ENCODE measurements at places on chromosomes 11 and 22.

- peak; percentile 79 for DNase-seq
Measured at GRCh38 chr11:355581-356458, 13.5 kb upstream of the B4GALNT4 start.

DNA sequence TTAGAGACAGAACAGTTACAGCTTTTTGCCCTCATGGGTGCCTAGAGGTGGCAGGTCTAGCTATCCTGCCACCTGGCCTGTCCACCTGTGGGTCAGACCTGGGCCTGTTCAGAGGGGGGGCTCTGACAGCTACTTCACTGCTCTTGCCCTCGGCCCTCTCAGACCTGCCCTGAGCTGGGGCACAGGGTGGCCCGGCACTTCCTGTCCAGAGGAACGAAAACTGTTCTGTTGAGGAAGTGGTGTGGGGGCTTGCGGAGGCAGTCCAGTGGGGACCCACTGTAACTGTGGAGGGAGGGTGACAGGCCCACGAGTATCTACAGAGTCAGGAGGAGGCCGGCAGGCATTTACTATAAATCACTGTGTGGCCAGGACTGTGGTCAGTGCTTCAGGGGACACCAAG is 16.2 kb downstream of the TESMIN start:
- DNase-seq: no peak

DNA sequence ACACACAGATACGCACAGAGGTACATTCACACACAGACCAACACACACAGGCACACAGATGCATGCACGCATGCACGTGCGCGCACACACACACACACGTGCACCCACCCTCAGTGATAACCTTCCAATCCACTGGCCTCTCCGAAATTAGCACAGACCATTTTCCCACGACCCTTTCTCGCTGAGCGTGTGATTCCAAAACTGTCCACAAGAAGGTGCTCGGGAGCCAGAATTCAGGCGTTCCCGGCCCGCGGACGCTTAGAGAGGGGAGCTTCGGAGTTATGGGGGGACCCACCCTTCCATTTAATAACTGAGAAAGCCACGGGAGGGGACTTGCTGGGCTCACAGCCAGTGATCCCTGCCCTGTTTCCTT is 33.8 kb upstream of the SLC35C1 start:
- peak; percentile 74 for DNase-seq

DNA sequence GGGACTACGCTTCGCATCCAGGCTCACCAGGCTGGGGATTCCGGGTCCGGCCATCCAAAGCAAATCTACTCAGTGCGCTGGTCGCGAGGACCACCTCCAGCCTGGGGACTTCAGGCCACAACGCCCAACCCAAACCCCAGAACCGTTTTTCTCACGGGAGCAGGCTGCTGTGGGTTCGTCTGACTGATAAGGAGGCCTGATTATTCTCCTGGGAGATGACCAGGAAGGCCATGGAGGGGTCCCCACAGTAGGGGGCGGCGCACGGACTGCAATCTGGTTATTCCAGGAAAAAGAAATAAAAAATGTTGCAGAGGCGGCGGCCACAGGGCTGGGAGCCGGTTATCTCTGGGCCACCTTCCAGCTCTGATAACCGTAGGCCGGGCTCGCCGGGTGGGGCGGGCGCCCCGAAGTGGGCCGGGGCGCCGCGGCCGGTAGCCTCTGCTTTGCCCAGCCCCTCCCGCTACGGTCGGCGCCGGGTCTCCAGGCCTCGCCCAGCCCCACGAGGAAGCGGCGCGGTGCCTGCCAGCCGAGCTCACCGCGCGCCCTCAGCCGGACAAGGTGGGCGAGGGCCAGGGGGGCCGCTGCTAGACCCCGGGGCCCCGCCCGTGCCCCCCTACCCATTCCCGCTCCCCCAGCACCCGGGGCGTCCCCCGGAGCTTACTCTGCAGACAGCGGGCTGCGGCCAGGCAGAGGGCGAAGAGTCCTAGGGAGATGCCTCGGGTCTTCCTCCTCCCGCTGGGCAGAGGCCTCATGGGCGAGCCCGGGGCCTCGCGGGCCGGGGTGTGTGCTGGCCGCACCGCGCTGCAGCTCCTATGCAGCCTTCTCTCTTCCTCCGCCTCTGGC is 446 bp downstream of the VSTM5 start:
- no peak for DNase-seq

- no peak for DNase-seq
Measured at GRCh38 chr11:100632941-100633452, 54.1 kb upstream of the ARHGAP42 start.

DNA sequence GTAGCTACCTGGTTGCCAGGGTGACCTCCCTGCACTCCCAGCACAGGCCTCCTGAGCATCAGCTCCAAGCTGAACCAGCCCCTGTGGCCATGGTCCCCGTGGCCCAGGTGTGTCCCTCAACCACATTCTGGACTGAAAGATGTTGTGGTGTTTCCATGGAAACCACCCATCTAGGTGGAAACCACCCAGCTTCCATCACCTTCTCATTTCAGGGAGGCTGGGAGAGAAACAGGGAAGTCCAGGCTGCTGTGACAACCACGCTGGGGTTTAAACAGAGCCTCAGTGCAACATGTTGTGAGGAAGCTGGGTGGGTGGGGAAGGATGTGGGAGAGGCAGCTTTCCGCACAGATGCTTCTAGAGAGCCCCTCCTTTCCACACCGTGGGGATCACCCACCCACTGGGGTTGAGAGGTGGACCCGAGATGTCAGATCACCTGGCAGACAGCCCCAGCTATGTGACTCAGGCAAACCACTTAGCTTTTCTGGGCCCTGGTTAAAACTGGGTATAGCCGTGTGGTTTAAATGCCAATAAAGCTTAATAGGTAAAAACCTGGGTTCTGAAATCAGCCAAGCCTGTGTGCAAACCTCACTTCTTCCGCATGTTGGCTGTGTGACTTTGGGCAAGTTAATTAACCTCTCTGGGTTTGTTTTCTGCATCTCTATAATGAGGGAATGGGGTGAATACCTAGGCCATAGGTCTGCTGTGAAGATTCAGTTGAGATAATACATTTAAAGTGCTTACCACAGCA is 46.4 kb downstream of the CD82 start:
- no peak for DNase-seq

DNA sequence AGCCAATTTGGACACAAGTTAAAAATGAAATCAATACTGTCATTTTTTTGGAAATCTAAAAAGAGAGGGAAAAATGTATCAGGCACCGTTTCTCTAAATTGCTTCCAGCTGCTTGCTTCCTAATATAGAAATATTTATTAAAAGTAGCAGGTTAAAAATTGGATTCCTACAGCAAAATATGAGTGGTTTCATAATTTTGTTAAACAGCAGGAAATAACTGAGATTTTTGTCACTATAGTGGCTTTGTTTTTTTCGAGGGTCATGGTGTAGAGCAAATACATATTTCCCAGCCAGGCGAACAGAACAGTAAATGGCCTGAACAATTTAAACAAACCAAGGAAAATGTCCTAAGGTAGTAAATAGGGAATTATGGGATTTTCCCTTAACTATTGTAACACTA is 159.7 kb downstream of the DDX10 start:
- no peak for DNase-seq

DNA sequence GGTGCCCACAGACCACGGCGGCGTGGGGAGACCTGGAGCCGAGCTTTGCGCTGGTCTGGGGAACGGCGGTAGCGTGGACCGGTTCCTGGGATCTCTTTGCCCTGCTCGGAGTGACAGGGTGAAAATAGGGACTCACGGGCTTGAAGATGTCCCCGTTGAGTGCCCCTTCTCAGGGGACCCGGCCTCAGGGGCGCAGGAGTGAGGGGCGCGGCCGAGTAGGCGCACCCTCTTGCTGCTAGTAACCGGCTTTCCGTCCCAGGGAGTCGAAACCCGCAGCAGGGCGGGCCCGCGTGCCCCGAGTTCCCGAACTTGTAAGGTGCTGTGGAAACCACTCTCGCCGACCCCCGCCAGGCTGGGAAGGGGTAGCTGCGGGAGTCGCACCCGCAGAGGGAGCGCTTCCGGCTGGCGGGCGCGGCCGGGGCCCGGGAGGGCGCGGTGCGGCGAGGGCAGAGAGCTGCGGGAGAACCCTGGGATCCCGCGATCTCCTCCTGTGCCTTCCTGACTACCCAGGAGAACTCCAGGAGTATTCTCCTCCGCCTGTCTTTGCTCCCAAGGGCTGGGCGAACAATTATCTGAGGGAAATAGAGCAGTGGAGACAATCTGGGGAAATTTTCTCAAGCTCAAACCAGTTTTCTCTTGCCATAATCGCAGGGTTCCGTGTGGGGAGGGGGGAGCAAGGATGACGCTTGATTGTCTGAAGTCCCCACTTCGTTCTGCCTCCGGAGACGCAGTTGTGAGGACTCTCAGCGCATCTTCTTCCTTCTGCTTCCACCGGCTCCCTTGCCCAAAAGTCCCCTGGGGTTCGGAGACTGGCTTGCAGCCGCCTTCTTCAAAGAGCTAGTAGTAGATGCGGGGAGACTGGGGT is 666 bp downstream of the NELL1 start:
- no peak for DNase-seq

DNA sequence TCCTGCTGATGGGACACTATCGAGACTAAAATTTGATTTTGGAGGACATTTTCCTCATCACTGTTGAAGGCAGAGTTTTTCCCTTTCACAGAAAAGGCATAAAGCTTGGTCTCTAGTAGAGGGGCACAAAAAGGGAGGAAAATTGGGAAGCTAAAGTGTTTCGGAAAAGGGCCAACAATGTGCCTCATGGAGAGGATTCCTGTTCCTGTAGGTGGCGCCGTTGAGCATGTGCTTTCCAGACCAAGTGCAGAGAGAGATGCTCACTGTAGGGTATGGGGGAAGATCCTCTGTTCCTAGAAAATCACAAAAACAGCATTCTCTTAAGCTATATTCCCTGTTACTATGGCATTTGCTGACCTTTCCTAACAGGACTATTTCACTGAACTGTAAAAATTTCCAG is 18.4 kb upstream of the OR4C5 start:
- no peak for DNase-seq

- DNase-seq: no peak
Measured at GRCh38 chr22:39898997-39899396, 1.9 kb upstream of the GRAP2 start.

GRCh38 chr22:32265882-32266767 is 11.0 kb upstream of the SLC5A4 start:
- DNase-seq: peak; percentile 70

- DNase-seq: no peak
Measured at GRCh38 chr11:119791701-119792151, 62.7 kb upstream of the NECTIN1 start.

GRCh38 chr11:129976328-129976727 is 26.3 kb downstream of the PRDM10 start:
- no peak for DNase-seq

DNA sequence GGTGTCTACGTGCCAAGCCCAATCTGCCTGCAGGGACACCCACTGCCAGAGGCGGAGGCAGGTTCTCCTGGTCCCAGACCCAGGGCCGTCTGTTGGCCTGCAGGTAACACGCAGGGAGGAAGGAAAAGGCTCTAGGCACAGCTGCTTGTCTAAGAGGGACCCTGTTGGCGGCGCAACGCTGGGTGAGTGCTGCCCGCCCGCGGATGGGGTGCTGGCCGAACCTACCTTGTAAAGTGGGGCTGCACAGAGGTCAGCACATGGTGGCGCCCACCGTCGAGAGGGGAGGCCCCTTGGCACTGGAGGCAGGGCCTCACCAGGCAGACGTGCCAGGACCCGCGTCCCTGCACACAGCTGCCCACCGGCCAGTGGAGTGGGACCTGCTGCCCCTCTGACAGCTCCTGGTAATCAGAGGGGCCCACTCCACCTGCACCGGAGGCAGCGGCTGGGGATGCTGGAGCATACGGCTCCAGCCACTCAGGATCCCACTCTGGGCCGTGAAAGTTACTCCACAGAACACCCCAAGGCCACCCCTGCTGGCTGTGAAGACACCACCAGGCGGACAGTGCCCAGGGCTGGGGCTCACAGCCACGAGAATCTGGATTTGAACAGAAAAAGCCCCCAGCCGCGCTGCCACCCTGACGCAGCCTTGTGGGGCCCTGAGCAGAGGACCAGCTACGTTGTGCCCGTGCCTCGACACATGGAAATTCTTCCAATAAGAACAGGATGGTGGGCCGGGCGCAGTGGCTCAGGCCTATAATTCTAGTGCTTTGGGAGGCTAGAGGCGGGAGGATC is 24.0 kb downstream of the TBX1 start:
- no peak for DNase-seq

DNA sequence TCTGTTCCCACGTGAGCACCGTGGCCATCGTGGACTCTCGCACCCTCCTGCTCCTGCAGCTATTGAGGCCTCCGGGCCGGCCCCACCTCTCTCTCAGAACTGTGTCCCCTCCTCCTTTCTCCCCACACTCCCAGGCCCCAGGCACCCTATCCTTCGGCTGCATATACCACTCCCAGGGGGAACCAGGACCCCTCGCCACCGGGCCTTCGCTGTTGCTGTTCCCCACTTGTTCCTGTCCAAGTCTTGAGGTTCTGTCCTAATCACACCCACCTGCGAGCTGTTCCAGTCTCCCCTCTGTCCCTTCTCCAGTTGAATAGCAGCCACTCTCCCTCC is 43.0 kb upstream of the CDON start:
- DNase-seq: no peak

DNA sequence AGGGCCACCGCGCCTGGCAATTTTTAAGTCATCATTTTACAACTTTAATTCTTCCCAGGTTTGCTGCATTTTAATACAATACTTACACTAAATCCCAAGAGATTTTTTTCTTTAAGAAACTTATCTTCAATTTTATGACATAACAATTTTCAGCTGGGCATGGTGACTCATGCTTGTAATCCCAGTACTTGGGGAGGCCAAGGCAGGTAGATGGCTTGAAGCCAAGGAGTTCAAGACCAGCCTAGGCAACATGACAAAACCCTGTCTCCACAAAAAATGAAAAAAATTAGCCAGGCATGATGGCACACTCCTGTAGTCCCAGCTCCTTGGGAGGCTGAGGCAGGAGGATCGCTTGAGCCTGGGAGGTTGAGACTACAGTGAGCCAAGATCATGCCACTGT is 38.8 kb downstream of the CLDN25 start:
- DNase-seq: no peak

DNA sequence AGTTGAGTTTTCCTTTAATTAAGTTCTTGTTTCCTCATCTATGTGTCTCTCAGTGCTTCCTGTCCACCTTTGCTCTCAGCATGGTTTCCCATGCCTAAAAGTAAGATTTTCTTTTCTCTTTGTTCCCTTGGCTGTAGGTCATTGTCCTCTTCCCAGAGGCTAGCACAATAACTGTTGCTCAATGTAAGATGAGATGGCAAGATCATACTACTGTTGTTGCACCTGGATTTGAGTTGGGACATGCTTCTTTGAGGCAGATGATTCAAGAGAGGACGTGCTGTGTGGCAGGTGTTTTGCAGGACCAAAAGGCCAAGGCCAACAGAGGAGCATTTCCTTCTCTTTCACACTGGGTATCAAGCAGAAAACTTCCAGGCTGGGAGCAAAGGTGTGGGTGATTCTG is 11.3 kb upstream of the NELL1 start:
- DNase-seq: no peak

GRCh38 chr22:24685531-24686190 is 82.7 kb downstream of the GGT1 start:
- DNase-seq: no peak

GRCh38 chr22:42064629-42065028 is 6.0 kb downstream of the NAGA start:
- no peak for DNase-seq

DNA sequence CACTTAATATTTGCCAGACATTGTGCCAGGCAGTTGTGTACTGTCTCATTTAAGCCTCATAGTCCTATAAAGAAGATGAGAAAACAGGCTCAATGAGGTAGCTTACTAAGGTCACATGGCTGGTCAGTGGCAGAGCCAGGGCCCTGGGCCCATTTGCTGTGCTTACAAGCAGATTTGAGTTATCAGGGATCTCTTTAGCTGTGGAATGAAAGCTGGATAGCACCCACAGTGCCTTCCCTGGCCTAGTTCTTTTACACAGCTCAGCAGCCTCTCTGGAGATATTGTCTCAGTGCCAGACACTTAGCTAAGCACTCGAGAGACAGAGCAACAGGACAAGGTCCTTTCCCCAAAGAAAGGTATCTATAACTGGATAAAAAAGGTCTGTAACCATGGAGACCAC is 6.1 kb downstream of the TMEM86A start:
- DNase-seq: no peak

All from stimulated activated CD4-positive, alpha-beta T cell treated with anti-CD3 and anti-CD28 coated beads, Interleukin-4, amount 100 ng/mL, for 48 hours (primary cell).